ENCODE measurements at places on chromosomes 13 and 19.

DNA sequence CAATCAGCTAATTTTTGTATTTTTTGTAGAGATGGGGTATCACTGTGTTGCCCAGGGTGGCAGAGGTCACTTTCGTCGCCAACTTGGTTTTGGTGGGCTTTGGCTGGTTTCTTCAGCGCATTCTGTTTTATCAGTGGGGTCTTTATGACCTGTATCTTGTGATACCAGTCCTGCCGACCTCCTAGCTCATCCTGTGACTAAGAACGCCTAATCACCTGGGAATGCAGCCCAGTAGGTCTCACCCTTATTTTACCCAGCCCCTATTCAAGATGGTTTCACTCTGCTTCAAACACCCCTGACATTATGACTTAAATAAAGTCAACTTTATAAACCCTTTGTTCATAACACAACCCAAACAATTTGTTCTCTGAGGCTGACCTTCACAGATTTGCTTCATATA, 3.0 kb upstream of the ZNF878 start:
- no peak for DNase-seq

DNA sequence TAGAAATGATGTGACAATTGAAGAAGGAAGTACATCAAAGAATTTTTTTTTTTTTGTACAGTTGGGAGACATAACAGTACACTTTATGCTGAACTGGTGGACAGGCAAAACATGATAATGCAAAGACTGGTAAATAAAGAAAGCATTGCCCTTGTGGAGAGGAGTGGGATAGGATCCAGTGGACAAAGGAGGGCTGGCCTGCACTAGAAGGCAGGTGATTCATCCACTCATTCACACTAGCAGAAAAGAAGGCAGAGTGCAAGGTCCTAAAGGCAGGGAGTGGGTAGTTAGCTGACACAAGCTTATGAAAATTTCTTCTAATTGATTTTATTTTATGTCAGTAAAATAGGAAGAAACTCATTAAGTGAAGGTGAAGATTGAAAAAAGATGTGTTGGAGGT, 17.6 kb upstream of the NALCN start:
- DNase-seq, result no peak

DNA sequence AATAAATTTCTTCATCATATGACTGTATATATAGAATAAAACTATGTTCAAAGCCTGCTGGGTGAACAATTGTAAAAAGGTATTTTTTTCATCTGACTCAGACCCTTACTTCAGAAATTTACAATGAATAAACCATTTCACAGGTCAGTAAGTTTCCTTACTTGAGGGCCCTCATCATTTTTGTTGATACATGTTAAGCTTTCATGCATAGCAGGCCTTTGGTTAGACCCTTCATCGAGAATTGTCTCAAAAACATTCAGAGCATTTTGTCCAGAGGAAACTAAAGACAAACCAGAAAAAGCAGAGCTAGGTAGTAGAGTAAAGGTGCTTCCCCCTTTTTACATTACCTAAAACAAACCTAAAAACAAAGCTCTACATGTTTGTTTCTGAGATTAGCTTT, 46.2 kb downstream of the FNDC3A start:
- DNase-seq, result no peak

DNA sequence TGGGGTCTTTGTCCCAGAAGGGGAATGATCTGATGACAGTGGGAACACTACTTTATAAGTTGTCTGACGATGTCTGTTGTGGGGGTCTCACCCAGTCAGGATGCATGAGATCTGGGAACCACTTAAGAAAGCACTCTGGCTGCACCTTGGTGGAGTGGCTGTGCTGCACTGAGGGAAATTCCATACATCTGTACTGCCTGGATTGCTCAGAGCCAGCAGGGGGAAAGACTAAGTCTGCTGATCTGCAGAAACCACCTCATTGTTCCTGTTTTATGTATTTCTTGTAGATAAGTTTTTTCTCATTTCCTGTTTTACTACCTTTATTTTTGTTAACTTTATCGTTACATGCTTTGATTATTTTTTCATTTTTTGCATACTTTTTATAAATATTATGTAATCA, 27.3 kb downstream of the ZNF430 start:
- no peak for DNase-seq

DNA sequence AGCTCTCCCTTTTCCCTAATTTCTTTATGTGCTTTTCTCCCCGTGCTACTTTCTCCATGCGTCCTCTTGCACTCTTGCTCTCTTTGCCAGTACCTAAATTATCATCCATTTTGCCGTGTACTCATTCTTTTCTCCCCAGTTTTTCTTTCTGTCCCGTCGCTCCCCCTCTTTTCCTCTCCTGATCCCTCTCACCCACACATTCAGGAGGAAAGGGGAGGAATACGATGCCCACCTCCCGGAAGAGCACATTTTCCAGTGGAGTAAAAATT, 821 bp downstream of the ZNF616 start:
- no peak for DNase-seq

DNA sequence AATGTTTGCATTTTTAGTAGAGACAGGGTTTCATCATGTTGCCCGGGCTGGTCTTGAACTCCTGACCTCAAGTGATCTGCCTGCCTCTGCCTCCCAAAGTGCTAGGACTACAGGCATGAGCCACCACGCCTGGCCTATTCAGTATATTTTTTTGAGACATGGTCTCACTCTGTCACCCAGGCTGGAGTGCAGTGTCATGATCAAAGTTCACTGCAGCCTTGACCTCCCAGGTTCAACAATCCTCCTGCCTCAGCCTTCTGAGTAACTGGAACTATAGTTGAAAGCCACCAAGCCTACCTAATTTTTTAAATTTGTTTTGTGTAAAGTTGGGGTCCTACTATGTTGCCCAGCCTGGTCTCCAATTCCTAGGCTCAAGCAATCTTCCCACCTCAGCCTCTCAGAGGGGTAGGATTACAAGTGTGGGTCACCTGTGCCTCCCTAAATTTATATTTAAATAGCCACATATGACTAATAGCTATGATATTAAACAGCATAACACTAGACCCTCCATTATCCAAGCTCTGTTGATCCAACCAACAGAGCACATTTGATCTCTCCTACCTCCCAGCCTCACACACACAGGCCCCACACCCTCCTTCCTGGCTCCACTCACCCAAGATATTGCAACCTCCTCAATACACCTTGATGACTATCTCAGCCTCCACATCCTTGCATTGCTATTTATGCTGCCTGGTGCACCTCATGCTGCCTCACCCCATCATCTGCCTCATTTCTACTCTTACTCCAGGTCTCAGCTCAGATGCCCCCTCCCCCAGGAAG, 2.1 kb upstream of the CEACAM19 start:
- DNase-seq, result peak; percentile 22

DNA sequence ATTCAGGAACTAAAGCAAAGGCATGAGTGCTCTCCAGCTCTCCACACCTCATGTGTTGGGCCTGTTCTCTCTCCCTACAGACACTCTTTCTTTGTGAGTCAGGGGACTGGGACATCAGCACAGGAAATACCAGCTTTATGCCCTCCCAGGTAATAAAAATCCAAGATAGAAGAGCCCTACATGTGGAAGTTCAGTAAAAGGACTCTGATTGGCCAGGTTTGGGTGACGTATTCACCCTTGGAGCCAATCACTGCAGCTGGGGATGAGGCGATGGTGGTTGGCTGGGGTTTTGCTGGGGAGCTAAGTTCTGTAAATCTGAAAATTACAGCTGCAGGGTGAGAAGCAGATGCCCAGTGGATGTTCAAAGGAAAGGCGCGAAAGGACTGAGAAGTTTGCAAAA, 32.5 kb downstream of the CCDC70 start:
- DNase-seq, result no peak

DNA sequence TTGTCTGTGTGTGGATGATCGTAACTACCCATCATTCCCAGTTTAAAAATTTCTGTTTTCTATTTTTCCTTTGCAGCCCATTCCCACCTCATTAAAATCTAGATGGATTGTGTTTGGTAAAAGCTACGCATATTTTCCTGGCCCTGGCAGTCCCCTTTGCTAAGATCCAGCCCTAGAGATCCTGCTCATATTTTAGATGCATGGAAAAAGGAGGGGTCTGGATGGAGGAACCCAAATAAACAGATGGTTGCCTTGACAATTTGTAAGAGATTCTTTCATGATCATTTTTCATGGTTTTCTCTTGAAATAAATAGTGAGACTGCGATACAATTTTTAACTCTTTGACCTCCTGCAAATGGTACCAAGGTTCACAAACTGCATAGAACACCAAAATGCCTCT, 174.4 kb downstream of the SLC7A1 start:
- DNase-seq, result no peak

DNA sequence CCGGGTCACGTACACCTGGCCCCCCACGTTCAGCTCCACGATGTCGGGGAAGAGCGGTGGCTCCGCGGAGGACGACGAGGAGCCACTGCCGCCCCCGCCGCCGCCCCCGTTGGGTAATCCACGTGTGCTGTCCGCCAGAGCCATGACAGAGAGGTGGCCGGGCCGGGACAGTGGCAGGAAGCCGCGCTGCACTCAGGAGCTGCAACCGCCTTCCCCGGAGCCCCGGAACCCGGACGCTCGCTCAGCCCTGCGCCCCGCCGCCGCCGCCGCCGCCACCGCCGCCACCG, 257 bp downstream of the KCTD12 start:
- no peak for DNase-seq

- peak; percentile 75 for DNase-seq
Observed at GRCh38 chr19:2613507-2614295, 88.8 kb downstream of the GNG7 start.

DNA sequence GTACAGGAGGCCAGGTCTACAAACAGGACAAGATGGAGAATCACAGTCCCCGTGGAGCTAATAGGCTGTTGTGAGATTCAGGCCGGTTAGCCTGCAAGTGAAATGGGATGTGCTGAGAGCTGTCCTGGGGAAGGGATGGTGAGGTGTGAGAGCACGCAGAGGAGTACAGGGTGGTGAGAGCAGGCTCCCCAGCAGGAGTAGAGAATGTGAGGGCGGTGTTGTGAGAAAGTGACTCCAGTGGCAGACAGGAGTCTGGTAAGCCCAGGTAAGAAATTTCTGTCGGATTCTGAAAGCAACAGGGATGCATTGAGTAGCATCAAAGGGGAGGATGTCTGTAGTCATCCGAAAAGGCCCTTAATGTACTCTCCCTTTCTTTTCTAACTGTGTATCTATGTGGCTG, 50.7 kb upstream of the GPR183 start:
- DNase-seq, result peak; percentile 48

DNA sequence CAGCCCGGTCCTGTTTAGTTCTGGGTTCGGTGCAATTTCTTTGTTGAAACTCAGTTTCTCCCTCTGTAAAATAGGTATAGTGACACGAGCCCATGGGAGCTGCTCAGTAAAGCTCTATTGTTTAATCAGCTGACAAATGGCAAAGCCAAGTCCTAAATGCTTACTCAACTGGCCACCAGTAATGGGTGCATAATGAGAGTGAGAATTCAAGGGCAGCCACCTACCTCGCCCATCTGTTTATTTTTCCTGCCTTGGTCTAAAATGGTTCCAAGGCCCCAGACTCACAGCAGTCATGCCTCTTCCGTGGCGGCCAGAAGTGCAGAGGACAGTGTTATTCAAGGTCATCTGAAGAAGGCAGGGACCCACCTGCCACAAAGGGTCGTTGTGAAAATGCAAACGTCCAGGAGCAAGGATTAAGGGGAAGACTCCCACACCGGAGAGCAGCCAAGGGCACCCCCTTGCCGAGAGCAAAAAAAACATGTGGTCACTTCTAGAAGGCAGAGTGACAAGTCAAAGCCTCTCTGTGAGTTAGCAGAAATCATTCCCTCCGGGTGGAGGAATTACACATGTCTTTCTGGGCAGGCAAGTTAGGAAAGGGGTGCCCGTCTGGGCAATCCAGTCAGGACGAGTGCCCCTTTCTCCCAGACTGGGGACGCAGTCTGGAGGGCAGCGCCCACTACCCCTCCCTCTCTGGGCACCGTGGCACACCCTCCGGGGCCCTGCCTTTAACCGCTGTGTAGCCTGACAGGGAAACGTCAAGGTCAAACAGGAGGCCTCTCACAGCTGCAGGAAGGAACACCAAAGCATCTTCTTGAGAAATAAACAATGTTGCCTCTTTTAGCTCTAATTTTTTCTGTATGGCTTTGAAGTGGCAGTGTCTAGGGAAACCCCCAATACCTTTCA, 186.2 kb downstream of the FOXO1 start:
- no peak for DNase-seq

GRCh38 chr19:42552086-42553065, 24.1 kb upstream of the CEACAM1 start:
- DNase-seq, result no peak

- DNase-seq, result no peak
Observed at GRCh38 chr13:90565985-90566713, 781.3 kb upstream of the MIR17HG start.

DNA sequence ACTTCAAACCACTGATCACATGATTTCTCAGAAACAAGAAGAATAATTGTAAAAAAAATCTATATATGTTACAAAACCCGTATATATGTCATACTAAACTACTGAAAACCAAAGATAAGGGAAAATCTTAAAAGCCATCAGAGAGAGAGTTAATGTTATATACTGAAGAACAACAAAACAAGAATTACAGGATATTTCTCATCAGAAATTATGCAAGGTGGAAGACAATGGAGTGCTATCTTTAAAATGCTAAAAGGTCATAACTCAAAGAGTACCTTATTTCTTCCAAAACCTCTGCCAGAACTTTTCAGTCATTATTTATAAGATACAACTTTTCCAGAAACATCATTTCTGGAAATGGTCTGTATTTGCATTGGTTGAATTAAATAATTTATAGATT, 256.8 kb downstream of the RBM26 start:
- DNase-seq, result no peak

DNA sequence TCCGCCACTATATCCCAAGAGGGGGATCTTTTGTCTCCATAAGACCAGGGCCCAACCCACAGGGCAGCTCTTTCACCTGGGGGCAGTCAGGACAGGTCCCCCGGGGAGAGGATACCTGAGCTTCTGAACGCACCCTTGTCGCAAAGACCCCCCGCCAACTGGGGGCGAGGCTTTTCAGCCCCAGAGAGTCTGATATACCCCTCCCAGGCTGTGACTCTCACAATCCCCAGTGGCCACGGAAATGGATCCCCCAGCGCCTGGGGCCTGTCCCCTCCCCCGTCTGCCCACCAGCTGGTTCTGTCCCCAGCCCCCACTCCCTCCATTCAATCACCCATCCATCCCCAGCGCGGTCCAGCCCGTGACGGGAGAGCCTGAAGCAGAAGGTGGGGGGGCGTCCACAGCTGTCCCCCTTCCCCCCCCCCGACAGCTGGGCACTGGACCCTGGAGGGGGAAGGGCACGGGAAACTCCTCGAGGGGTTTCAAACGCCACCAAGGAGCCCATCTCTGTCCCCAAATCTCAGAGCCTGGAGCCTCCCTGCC, 823 bp downstream of the DOCK6 start:
- no peak for DNase-seq

DNA sequence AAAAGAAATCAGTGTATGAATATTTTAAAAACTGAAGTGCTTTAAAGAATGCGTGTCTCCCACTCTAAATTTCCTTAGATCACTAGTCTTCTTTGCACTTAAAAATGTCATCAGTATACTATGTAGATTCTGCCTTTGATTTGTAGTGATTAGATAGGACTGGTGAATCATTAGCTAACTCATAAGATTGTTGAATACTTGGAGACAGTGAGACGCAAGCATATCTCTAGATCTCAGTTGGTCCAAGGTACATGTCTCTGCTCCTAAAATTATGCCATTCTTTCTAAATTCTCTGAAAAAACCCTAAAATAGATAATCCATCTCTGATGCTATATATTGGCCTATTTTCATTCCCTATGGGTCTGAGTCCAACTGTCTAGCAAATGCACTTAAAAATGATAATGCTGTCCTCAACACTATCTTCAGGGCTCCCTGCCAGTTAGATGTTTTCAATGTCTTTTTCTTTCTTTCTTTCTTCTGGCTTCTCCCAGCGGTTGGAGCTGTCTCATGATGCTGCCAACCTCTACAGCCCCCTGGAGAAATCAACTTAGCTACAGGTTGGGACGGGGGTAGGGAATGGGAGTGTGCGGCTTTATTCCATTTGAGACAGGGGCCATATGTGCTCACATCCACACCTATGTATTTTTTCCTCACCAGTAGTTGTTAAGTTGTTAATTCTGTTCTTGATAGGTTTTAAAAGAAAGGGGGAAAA, 301.0 kb downstream of the NDFIP2 start:
- DNase-seq, result no peak
